ENCODE measurements at places on chromosomes 12 and 14.
A peak's percentile ranks its signal among the peaks of the same experiment; 100 is the strongest.

DNA sequence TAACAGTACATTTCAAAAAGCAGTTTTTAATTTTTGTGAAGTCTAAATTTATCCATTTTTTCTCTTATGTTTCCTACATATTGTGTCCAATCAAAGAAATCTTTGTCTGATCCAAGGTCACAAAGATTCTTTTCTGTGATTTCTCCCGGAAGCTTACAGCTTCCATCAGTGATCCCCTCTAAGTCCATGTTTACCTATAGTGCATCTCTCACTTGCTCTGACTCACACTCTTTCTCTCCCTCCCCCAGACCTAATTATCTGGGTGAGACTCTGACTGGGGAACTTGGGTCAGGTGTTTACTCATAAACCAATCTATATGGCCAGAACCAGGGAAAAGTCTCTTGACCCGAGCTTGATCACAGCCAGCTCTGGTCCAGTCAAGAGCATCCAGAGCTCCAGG is 224.4 kb downstream of the SPTSSA start:
- DNase-seq = no peak

- no peak for DNase-seq
Measured at GRCh38 chr14:92325835-92326234, 2.9 kb downstream of the SLC24A4 start.

- no peak for DNase-seq
Measured at GRCh38 chr12:131434208-131435125, 276.4 kb upstream of the SFSWAP start.

DNA sequence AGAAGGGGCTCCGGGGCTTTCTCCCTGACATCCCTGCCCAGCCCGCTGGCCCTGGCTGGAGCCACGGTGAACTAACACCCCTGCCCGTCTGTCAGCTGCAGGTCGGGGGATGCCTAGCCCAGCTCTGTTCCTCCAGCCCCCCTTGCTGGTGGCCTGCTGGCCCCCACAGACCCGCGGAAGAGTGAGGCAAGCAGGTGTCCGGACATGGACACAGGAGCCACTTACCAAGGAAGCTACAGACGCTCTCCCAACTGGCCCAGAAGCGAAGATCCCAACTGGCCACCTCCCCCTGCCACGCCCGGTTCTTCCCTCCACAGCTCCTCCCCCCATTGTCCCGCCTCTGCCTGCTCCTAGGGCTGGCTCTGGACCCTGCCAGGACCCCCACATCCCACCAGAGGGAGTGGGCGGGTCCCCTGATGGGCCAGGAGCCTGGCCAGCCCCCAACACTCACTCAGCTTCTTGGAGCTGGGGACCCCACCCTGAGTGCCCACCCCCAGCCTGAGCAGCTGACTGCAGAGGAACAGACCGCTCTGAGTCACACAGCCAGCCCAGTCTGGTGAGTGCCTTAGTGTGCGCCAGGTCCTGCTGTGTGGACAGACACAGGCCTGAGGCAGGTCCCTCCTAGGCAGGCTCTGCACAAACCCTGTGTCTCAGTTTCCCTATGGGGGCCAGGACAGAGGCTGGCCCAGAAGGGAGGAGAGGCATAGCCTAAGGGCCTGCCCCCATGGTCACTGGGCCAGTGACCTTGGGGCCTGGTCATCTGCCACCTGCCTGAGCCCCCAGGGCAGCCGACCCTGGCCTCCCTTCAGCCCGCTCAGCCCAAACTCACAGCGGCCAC is 7.7 kb downstream of the AHNAK2 start:
- peak; percentile 86 for DNase-seq

DNA sequence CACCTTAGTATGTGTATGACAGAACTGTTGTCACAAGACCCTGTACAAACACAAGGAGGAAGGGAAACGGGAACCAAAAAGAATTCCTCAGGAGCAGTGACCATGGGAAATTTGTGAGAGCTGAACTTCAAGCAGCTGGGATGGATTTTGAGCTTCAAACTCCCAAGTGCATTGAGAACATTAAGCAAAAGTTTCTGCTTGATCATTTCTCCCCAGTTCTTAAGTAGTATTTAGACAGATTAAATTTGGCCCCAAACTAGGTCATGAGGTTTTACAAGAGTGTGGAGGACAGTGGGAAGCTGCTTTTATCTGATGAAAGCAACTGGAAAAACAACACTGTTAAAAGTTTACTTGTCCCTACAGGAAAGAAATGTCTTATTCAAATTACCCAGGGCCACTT is 206.0 kb upstream of the DCN start:
- DNase-seq = no peak

DNA sequence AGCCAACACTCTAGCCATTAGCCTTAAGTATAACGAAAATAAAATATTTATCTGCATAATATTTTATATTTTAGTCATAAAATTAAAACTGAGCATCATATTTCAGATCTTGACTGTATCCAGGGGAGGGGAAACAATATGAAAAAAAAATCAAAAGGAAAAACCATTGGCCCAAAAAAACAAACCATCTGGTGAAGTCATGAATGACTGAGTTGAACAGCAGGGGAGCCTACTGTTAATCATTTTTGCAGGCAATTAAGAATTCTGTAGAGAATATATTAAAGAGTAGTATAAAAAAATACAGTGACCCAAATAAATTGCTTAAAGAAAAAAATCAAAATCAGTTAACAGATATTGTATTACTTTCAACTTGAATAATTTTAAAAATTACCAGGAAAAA is 224.8 kb downstream of the C12orf50 start:
- no peak for DNase-seq

DNA sequence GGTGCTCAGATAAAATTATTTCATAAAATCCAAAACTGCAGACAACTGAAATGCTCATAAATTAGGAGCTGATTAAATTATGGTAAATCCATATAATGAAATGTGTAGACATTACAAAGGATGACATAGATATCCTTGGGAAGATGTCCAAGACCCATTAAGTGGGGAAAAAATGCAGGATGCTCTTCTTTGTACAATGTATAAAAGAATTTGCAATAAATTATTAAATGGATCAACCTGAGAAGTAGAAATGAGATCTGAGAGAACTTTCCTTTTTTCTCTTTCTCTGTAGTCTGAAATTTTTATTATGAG is 336.4 kb upstream of the E2F7 start:
- DNase-seq = no peak

DNA sequence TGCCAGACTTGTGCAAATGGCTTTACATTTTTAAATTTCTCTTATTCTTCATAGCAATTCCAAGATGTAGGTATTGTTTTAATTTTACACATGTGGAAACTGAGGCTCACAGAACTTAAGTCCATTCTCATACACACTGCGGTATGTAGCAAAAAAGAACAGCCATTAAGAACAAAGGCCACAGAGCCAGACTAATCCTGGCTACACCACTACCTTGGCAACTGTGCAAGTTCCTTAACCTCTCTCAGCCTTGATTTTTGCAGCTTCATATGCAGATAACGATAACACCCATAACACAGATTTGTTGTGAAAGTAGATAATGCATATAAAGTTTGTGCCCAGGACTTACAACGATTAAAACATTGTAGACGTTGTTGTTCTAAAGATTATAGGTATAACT is 81.1 kb downstream of the ABCC9 start:
- DNase-seq = no peak

DNA sequence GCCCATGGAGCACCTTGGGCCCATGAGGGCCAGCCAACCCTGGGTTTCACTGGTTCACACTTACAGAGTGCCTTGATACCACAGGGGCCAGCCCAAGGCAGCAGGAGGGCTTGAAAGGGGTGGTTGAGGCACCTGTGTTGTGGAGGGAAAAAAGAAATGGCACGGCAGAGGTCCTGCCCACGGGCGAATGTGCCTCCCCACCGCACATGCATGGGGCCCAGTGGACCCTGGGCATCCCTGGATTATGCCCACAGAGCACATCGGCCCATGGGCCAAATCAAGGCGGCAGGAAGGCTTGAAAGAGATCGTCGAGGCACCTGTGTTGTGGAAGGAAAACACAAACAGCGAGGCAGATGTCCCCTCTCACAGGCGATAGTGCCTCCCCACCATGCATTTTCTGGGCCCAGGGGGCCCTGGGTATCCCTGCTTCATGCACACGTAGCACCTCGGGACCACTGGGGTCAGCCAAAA is 378.1 kb downstream of the ALG10 start:
- DNase-seq = no peak

GRCh38 chr14:101074196-101075024 is 170.9 kb upstream of the RTL1 start:
- no peak for DNase-seq

- no peak for DNase-seq
Measured at GRCh38 chr12:11397366-11397765, 2.0 kb upstream of the PRB2 start.

GRCh38 chr12:128823216-128823915 is 392 bp downstream of the SLC15A4 start:
- DNase-seq = no peak

- DNase-seq = no peak
Measured at GRCh38 chr14:61761557-61761956, 663 bp upstream of the SNAPC1 start.

- DNase-seq = no peak
Measured at GRCh38 chr14:87526731-87527130, 466.3 kb downstream of the GALC start.

GRCh38 chr12:6824901-6825381 is 3.3 kb upstream of the P3H3 start:
- no peak for DNase-seq

GRCh38 chr14:51612449-51612848 is 39.3 kb upstream of the FRMD6 start:
- no peak for DNase-seq

DNA sequence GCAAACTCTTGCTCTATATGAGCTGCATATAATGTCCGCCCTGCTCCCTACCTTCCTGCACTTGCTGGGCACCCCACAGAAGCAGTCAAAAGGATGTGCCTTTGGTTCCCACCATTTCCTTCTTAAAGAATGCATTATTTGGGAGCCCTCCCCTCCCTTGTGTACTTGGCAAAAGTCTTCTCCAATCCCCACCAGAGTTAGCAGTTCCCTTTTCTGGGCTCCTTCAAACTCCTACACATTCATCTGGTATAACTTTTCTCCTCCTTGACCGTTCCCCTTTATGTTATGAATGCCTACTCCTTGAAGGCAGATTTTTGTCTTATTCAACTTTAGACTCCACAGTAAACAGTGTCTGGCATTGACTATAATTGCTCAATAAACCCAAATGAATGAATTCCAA is 27.8 kb downstream of the AREL1 start:
- no peak for DNase-seq

GRCh38 chr12:14252697-14253096 is 112.8 kb upstream of the ATF7IP start:
- no peak for DNase-seq

DNA sequence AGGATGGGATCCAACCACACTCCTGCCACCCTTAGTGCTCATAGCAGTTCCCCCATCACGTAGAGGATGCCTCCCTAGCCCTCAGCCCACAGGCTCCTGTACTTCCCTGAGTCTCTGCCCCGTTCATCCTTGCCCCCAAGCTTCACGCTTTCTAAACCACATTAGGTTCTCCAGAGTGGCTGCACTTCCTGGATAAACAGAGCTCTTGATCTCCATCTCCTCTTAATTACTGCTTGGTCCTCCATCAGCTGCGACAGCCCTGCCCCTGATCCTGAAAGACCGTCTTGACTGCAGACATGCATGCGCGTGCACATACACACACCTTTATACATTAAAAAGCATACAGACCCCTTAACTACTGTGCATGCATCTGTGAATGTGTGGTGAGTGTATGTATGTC is 530.0 kb downstream of the BCL11B start:
- DNase-seq = no peak

DNA sequence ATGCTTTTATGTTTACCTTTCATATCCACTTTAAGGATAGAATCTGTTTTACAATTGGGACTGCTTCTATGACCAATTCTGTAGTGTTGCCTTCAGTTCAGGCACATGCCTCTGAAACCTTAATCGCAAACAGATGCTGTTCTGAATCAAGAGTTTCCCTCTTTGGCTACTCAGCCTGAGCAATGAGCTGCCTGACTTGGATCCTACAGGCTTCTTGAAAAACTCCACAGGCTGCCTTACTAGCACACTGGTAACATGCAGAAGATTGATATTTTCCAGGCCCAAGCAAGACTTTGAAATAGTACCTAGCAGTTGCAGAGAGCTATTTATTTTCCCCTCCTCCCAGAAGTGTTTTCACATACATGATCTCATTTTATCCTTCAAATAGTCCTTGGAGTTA is 34.8 kb upstream of the PMCH start:
- peak; percentile 71 for DNase-seq

DNA sequence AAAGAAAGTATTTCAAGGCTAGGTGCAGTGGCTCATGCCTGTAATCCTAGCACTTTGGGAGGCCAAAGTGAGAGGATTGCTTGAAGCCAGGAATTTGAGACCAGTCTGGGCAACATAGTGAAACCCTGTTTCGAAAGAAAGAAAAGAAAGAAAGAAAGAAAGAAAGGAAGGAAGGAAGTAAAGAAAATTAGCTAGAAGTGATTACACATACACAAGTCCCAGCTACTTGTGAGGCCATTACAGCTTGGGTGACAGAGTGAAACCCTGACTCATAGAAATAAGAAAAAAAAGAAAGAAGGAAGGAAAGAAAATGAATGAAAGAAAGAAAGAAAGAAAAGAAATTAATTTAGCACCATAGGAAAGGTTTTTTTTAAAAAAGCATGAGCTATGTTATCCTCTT is 33.3 kb upstream of the PPP1CC start:
- no peak for DNase-seq

DNA sequence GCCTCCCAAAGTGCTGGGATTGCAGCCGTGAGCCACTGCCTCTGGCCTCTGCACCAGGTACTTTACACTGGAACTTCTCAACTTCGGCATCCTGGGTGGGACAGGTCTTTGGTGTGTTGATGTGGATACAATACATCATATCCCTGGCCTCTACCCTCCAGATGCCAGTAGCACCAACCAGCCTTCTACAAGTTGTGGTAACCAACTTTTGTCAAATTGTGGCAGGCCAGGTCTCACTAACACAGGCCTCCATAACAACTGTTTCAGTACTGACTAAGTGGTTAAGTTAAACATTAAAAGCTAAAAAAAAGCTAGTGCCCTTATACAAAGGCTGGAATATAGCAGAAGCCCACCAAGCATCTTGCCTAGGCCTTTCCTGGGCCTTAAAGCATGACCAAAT is 232.9 kb downstream of the PCNX1 start:
- DNase-seq = no peak

- DNase-seq = no peak
Measured at GRCh38 chr14:84003346-84003745, 1526.6 kb upstream of the FLRT2 start.

DNA sequence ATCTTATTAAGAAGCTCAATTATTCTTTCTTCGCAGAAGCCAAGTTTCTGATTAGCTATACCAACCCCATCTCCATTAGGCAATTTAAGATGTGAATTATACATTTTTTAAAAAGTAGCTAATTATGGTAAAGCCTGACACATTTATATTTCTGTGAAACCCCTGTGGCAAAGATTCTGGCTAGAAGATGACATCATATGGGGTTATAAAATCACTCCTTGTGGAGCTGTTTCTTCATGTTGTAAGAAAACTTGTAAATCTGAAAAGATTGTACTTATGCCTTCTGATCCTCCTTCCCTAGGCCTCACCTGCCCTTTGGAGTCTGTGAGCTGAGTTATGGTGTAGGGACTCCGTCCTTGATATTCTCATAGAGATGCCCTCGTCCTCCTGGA is 78.1 kb downstream of the CHST11 start:
- DNase-seq = no peak

- DNase-seq = peak; percentile 28
Measured at GRCh38 chr14:80805136-80805535, 136.4 kb downstream of the CEP128 start.
